ENCODE measurements at places on chromosomes 3 and 15.

DNA sequence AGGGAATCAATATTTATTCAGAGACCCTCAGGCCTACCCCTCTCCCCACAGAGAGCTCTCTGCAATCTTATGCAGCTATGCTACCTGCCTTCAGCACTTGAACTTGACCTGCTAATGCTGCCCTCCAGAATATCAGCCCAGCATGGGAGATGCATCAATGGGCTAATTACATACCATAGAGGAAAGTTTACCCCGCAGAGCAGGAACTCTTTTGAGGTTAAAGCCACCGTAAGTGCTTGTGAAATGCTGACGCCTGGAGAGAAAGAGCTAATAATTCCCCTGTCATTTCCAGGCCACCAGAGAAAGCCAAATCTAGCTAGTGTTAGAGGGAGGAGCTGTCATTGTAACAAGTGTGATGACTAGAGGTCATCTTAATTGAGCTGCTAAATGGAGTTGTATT, 127.5 kb downstream of the CHST2 start:
- no peaks in the 10 kb centered on the region for H3K4me1 ChIP-seq
- no peak for DNase-seq
- H3K36me3 ChIP-seq = no peaks in the 10 kb centered on the region
- no peaks in the 10 kb centered on the region for H3K27me3 ChIP-seq

DNA sequence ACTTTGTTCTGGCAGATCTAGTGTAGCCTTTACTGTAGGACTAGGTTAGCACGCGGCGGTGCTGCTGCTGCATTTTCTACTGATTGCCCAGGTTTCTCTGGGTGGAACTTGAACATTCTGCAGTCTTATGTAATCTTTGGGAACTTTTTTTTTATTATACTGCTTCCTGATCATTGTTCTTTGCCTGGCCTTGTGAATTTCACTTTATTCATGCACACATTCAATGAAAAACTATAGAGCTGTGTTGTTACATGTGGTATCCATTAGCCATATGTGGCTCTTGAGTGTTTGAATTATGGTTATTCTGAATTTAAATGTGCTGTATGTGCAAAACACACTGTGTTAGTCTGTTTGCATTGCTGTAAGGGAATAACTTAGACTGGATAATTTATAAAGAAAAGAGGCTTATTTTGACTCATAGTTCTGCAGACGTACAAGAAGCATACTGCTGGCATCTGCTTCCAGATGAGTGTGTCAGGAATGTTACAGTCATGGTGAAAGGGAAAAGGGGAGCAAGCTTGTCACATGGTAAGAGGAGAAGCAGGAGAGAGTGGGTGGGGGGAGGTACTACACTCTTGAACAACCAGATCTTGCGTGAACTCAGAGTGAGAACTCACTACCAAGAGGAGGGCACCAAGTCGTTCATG, 26.5 kb downstream of the MEF2A start:
- DNase-seq = no peak
- no peak overlapping the region for H3K4me3 ChIP-seq
- H3K27me3 ChIP-seq = no peaks in the 10 kb centered on the region
- H3K27ac ChIP-seq = peak overlapping the region; percentile 19
- no peaks in the 10 kb centered on the region for H3K36me3 ChIP-seq
- H3K4me1 ChIP-seq = peaks cover 6% of the 10 kb centered on the region

DNA sequence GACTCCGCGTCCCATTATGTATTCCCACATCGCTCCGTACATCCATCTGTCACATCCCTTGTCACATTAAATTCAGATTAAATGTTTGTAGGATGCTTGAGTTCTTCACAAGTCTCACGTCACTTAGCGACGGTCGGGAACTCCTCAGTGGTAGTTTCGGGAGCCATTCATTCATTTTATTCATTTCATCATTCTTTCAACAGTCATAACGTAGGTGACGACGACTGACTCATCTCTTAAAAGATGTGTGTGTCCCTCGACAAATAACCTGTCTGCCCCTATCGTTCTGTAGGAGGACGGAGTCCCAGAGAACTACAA, 272 bp upstream of the SRPRB start:
- H3K27ac ChIP-seq = no peak overlapping the region
- H3K4me1 ChIP-seq = no peaks in the 10 kb centered on the region
- no peaks in the 10 kb centered on the region for H3K27me3 ChIP-seq
- H3K36me3 ChIP-seq = no peaks in the 10 kb centered on the region
- peak overlapping the region; percentile 89 for H3K4me3 ChIP-seq

DNA sequence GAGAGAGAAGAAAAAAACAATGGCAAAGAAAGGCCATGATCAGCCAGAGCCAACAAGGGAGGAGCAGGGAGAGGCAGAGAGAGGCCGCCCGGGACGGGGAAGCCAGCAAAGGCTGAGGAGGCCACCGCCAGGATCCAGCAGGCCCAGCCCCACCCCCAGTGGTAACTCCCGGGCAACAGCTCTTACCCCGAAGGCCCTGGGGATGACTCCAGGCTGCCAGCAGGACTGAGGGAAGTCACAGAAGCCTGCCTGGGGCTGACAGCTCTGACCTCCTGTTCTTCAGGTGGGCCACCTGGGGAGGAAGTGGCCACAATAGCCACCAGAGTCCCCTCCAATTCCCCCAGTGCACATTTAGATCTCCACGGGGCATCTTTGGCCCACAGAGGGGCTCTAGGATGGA, 184.3 kb upstream of the LINGO1 start:
- H3K4me3 ChIP-seq = no peak overlapping the region
- peaks cover 14% of the 10 kb centered on the region for H3K27me3 ChIP-seq
- no peak overlapping the region for H3K27ac ChIP-seq
- no peaks in the 10 kb centered on the region for H3K4me1 ChIP-seq
- DNase-seq = no peak
- no peaks in the 10 kb centered on the region for H3K36me3 ChIP-seq

DNA sequence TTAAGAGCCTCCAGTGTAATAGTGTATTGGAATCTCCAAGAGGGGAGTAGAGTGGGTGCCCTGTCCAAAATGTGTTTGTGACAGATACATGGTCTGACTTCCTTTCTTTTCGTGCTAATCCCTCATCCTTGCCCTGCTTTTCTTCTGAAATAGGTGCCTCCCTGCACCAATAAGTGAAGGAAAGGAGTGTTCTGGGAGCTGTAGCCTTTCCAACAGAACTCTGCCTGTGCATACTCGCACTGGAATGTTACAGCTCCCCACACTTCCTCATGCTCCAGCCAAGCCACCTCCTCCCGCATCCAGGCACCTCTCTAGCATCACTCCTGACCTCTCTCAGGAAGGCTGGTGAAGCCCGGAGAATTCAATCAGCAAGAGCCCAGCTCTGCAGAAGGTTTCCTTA, 478.0 kb downstream of the GABRG3 start:
- no peaks in the 10 kb centered on the region for H3K4me1 ChIP-seq
- H3K27ac ChIP-seq = no peak overlapping the region
- H3K36me3 ChIP-seq = no peaks in the 10 kb centered on the region
- H3K4me3 ChIP-seq = no peak overlapping the region

All from kidney (tissue), 22 donors.